Naive thymus-derived CD4-positive, alpha-beta T cell (primary cell): ENCODE measurements at places on chromosomes 6 and 20. TPM values are rescaled to one million over a fixed set of nuclear protein-coding genes. Genes with fewer than 3 reads are reported as not detected.

MOXD1 gene
- polyA plus RNA-seq: not detected

LATS1 gene
- 14.2 TPM for polyA plus RNA-seq

KCNK16 gene
- not detected for polyA plus RNA-seq

ENPP1 gene
- polyA plus RNA-seq: not detected

SDHAF4 gene
- 7.4 TPM for polyA plus RNA-seq

GRCh38 chr6:108927927-108928326, 79.7 kb downstream of the ARMC2 start:
- no peak for DNase-seq
- H3K27me3 ChIP-seq: no peaks in the 10 kb centered on the region
- peaks cover 14% of the 10 kb centered on the region for H3K4me1 ChIP-seq
- no peak overlapping the region for H3K27ac ChIP-seq
- no peaks in the 10 kb centered on the region for H3K36me3 ChIP-seq
- H3K4me3 ChIP-seq: no peak overlapping the region

- no peaks in the 10 kb centered on the region for H3K36me3 ChIP-seq
- no peaks in the 10 kb centered on the region for H3K27me3 ChIP-seq
- H3K27ac ChIP-seq: no peak overlapping the region
- no peaks in the 10 kb centered on the region for H3K4me1 ChIP-seq
- no peak overlapping the region for H3K4me3 ChIP-seq
- no peak for DNase-seq
Observed at GRCh38 chr6:105560611-105561066, 157.8 kb upstream of the PREP start.

GRCh38 chr6:16749516-16750485, 11.5 kb downstream of the ATXN1 start:
- H3K4me3 ChIP-seq: no peak overlapping the region
- no peak overlapping the region for H3K27ac ChIP-seq
- no peak for DNase-seq
- no peaks in the 10 kb centered on the region for H3K27me3 ChIP-seq
- no peaks in the 10 kb centered on the region for H3K4me1 ChIP-seq
- H3K36me3 ChIP-seq: no peaks in the 10 kb centered on the region

DNA sequence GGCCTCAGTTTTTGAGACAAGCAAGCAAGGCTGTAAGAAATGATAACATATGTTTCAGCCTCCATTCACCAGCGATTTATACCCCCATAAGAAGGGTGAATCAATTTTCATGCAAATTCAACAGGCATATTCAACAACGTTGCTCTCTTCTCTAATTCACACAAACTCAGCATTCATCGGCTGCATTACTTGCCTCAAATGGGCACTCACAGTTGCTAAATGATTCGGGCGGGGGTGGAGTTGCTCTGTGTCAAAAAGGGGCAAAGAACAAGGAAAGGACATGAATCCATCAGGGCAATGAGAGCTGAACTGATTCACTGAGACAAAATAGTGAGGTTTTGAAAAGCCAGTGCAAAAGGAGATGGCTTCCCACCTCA, 9.0 kb downstream of the MOXD1 start:
- DNase-seq: no peak
- H3K36me3 ChIP-seq: no peaks in the 10 kb centered on the region
- H3K4me3 ChIP-seq: no peak overlapping the region
- no peaks in the 10 kb centered on the region for H3K4me1 ChIP-seq
- no peaks in the 10 kb centered on the region for H3K27me3 ChIP-seq

DNA sequence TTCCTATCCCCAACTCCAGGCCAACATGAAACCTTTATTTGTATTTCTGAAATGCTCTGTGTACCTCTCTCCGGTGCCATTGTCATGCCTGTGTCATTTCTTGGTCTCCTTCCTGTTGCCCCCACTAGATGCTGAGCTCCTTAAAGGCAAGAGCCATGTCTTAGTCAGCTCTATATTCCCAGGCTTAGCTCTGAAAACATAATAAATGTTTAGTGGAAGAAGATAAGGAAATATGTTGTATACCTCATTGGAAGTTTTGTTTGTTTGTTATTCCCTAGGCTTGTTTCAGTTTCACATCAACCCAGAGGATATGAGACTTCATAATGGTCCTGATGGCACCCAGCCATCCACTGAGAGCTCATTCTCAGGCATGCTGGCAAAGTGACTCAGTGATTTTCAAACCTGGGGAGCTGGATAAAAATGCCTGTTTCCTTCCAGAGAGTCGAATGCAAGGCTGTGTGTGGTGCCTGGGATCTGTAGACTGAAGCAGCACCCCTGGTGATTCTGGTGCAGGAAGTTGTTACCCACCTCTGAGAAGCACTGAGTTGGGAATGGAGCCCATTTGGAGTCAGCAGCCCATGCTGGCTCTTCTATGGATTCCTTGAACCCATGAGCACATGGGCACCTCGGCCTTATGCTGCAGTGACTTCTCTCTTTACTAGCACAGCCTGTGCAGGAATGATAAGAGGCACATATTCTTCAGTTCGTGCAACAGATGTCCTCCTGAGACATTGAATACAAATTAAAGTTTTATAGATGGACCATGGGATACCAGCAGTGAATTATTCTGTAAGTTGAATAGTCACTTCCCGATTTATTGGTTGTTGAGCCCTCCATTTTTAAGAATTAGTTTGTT, 205.2 kb downstream of the FARS2 start:
- no peaks in the 10 kb centered on the region for H3K36me3 ChIP-seq
- no peak overlapping the region for H3K27ac ChIP-seq
- H3K27me3 ChIP-seq: no peaks in the 10 kb centered on the region
- H3K4me3 ChIP-seq: no peak overlapping the region
- no peak for DNase-seq

DNA sequence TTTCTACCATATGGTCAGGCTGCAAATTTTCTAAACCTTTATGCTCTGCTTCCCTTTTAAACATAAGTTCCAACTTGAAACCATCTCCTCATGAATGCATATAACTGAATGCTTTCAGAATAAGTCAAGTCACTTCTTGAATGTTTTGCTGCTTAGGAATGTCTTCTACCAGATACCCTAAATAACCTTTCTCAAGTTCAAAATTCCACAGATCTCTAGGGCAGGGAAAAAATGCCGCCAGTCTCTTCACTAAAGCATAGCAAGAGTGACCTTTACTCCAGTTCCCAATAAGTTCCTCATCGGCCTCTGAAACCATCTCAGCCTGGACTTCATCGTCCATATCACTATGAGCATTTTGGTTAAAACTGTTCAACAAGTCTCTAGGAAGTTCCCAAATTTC, 1011.2 kb upstream of the CITED2 start:
- H3K4me3 ChIP-seq: no peak overlapping the region
- no peak overlapping the region for H3K27ac ChIP-seq
- H3K4me1 ChIP-seq: no peaks in the 10 kb centered on the region
- DNase-seq: no peak
- no peaks in the 10 kb centered on the region for H3K27me3 ChIP-seq
- H3K36me3 ChIP-seq: no peaks in the 10 kb centered on the region

DNA sequence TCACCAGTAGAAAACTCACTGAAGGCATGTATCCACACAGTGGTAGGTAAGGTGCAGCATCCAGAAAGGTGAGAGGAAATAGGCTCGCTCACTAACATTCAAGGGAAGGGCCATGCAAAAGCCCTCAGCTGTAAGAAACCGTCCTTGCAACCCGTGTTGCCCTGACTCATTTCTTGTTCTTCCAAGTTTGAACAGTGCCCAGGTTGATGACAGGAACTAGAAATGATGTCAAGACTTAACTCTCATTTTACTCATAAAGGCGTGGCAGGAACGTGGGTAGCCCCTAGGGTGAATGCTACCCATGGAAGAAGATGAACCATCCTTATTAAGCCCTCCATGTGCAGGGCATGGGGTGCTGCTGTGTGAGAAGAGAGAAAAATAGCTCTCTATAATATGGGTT, 187.6 kb downstream of the CD83 start:
- no peak overlapping the region for H3K27ac ChIP-seq
- no peak for DNase-seq
- H3K27me3 ChIP-seq: no peaks in the 10 kb centered on the region
- no peaks in the 10 kb centered on the region for H3K4me1 ChIP-seq

DNA sequence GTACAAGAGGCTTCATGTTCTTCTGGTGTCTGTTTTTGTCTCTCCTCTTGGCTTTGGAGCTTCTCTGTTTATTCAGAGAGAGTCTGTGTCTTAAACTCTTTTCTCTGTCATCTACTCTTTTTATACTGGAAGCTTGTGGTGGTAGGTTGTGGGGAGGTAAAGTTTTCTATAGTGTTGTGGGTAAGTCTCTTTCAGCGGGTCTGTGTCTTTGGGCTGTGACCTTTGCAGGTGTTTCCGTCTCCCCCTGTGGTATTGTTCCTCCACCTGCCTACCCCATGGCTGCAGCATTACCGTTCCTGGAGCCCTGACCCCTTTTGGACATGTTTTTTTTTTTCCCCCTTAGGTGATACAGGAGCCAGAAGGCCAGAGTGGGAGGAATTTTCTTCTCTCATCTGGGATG, 37.9 kb upstream of the FERMT1 start:
- no peaks in the 10 kb centered on the region for H3K36me3 ChIP-seq
- no peaks in the 10 kb centered on the region for H3K4me1 ChIP-seq
- H3K27ac ChIP-seq: no peak overlapping the region
- H3K27me3 ChIP-seq: no peaks in the 10 kb centered on the region
- DNase-seq: no peak
- no peak overlapping the region for H3K4me3 ChIP-seq
